ENCODE measurements at places on chromosomes 12 and 14.

GRCh38 chr14:69323999-69324282 is 64.0 kb downstream of the GALNT16 start:
- no peak for DNase-seq

DNA sequence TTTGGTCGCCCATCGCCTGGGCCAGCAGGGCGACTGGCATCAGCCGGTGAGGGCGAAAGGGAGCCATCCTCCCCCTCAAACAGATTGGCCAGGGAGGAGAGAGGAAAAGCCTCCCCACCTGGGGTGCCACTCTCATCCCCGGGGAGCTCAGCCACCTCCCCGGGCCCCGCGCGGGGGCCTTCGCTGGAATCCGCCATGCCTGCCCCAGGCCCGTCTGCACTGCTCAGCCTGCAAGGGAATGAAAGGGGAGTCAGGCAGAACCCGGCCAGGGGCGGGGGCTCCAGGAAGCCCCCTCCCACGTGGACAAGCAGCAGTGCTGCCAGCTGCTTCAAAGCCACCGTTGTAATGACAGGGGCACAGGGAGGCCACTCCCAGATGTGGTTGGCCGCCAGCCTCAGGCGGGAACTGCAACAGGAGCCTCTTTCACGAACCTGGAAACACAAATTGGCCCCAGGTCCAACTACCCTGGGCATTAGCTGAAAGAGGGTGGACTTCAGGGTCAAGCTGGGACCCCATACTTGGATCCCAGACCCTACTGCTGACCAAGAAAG is 18.5 kb downstream of the TRPV4 start:
- DNase-seq = no peak

- no peak for DNase-seq
Measured at GRCh38 chr14:74871819-74872218, 4.1 kb downstream of the PROX2 start.

DNA sequence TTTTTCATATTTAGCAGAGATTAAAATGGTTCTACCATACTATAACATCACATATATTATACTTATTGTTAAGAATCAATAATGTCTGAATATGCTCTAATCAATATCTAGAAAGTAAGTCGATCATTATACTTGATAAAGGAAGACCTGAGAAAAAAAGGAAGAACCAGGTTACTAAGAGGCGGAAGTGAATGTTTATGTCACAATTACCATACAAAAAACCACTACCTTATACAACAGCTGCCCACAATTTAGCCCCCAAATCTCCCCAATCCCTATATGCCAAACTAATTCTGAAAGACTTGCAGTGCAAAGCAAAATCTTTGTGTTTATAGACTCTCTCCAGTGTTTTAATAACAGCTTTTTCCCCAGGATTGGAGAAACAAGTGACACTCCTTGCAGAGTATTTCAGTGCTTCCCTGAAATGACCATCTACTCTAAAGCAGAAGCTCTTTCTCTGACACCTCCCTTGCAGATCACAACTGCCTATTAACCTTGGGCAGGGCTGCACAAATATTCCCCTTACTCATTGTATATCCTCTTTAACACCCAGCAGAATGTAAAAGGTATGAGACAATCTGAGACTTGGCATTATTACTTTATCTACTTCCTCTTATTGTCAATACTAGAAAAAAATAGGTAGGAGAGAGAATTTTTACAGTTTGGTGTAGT is 12.7 kb upstream of the SLC2A3 start:
- DNase-seq = no peak

GRCh38 chr14:92955381-92955780 is 32.4 kb downstream of the CHGA start:
- no peak for DNase-seq

DNA sequence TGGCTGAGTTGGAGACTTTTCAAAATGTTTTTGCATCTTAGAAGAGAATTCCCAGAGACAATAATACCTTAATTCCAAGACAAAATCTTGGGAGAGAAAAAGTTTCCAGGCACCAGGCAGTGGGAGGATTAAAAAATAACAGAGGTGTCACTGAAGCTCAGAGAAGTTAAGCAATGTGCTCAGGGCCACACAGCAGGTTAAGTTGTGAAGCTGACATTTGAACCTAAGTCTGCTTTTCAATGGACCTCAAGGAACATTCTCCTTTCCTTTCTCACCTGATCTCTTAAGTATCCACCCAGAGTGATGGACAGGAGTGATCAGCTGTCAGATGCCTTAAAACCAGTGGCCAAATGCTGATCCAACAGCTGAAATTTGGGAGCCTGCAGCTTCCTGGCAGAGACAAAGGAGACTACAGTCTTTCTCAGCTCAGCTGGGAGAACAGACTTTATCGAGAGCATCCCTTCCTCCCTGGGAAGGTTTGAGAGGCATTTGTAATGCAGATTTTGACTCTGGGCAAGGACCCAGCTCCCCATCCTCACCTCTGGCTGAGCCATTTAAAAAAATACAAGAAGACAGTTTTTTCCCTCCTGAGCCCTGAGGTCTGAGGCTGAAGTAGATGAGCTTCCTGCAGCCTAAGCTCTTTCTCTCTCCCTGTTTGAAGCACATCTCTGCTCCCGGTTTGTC is 174.9 kb upstream of the RPH3A start:
- DNase-seq = no peak

DNA sequence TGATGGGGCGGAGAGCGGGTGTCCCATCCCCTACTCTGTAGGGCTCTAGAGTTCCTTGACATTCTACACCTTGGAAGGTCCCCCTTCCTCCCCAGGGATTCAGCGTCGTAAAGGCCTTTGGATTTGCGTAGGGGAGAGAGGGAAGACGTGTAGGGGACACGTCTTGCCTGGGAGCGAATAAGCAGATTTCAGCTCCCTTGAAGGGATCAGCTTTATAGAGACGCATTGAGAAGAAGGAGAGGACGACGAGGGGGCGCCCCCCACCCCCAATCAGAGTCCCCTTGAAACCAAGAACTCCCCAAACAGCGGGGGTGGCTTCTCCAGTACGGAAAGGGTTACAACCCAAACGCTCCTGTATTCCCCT is 324 bp downstream of the CALCOCO1 start:
- DNase-seq = no peak

DNA sequence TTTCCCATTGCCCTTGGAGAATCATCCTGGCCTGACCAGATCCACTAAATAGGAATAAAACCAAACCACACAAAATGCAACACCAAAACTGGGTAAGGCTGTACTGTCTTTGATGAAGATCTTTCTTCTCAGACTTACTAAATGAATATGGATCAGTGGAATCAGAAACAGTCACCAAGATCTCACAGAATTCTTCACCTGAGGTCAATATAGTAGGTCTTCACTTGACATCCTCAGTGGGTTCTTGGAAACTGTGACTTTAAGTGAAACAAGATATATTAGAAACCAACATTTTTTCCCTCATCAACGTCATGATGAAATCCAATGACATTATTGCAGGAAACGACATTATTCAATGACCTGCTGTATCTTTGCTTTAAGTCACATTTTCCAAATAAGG is 526.2 kb downstream of the FUT8 start:
- DNase-seq = no peak

- no peak for DNase-seq
Measured at GRCh38 chr12:131001493-131001892, 47.8 kb downstream of the ADGRD1 start.

DNA sequence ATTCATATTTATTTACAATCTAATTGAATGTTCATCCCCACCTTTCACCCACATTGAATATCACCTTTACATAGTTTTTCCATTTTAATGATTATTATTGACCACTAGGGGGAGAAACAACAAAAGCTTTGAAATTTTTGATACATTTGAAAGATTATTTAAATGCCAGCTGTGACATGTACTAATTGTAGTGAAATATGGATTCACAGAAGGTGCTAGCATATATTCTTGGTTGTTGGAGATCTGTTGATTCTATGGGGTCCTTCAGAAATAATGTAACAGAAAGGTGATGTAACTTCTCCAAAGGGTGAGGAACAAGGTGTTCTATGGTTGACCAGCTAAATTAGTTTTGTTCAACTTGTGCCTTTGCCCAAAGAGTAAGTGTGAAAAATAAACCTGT is 22.4 kb upstream of the GPR33 start:
- no peak for DNase-seq

DNA sequence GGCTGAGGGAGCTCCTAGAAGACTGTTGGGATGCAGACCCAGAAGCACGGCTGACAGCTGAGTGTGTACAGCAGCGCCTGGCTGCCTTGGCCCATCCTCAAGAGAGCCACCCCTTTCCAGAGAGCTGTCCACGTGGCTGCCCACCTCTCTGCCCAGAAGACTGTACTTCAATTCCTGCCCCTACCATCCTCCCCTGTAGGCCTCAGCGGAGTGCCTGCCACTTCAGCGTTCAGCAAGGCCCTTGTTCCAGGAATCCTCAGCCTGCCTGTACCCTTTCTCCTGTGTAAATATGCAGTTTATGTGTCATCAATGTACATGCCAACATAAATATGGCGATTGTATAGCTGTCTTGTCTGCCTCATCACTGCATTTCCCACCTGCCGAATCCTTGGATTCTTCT is 7.5 kb downstream of the AMHR2 start:
- DNase-seq = no peak

DNA sequence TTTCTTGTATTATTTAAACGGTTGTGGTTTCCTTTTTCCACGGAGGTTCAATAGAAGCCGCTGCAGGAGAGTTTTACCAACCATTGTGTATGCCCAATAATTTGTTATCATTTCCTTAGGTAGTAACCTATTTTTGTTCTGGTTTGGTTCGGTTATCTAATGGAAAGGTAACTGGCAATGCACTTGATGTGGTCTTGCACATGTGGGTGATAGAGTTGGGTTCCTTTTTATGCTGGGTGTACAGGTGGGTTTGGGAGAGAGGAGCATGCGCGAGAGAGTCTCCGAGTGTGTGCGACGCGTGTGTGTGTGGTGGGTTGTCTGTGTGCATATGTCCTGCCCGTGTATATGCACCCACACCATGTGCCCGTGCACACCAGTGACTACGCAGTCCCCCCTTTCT is 102.7 kb upstream of the FKBP4 start:
- no peak for DNase-seq

GRCh38 chr12:64044191-64044590 is 177.9 kb downstream of the KICS2 start:
- DNase-seq = peak; percentile 59

- peak; percentile 85 for DNase-seq
Measured at GRCh38 chr14:76922584-76922983, 96.4 kb downstream of the LRRC74A start.

- DNase-seq = no peak
Measured at GRCh38 chr14:94341656-94342333, 18.7 kb upstream of the SERPINA6 start.

- DNase-seq = no peak
Measured at GRCh38 chr12:105352940-105353635, 22.6 kb downstream of the C12orf75 start.

- no peak for DNase-seq
Measured at GRCh38 chr12:19755136-19755535, 315.8 kb downstream of the AEBP2 start.

- no peak for DNase-seq
Measured at GRCh38 chr12:49388682-49389386, 21.6 kb downstream of the SPATS2 start.

GRCh38 chr12:592024-592505 is 71.2 kb downstream of the NINJ2 start:
- no peak for DNase-seq

DNA sequence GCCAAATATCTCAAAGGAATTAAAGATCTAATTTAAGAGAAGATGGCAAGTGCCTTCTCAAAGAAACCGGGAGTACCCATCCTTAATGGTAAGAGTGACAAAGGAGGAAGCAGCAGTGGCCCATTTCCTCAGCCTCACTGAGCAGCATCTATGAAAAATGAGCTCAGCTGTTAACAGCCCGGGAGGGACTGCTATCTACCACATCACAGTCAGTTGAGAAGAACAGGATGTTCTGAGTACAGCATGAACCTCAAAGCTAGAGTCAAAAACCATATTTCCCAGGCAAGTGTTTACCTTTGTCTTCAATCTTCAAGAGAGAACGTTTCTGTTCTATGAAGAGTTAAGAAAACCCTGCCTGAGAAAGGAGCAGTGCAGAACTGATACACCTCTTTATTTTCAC is 115.0 kb downstream of the BTG1 start:
- DNase-seq = peak; percentile 23

GRCh38 chr12:25712169-25712568 is 159.1 kb upstream of the LMNTD1 start:
- DNase-seq = no peak

- no peak for DNase-seq
Measured at GRCh38 chr14:54349713-54350112, 47.1 kb upstream of the CDKN3 start.

GRCh38 chr12:38775457-38775856 is 129.9 kb downstream of the CPNE8 start:
- DNase-seq = no peak

DNA sequence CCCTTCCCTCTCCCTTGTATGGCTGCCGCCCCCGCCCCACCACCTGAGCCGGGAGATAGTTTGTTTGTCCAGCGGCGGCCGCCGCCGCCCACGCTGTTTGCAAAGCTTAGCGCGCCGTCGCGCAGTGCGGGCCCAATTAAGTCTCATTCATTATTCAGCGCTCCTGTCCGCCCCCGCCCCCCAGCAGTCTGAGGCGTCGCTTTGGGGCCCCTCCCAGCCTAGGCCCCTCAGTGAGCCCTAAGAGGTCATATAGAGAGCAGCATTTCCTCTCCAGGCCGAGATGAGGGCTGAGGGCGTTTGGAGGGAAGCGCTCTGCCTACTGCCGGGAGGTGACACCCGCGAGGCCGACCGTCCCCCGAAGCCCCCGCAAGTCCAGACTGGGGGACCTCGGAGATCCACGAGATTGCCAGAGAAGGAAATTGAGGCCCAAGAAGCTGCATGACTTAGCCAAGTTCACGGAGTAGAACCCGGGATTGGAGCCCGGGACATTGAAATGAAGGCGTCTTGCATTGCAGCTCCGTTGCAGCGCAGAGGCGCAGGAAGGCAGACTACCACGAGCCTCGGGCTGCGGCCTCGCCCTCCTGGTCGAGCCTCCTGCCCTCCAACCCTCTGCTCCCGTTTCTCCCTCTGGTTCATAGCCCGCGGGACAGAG is at the start of gene DNAJC22:
DNAJC22 (plus strand) TSS at position 230 of the 652 bp plus-strand sequence. CDS start 1,985 bp downstream, outside the sequence.
- DNase-seq = no peak

DNA sequence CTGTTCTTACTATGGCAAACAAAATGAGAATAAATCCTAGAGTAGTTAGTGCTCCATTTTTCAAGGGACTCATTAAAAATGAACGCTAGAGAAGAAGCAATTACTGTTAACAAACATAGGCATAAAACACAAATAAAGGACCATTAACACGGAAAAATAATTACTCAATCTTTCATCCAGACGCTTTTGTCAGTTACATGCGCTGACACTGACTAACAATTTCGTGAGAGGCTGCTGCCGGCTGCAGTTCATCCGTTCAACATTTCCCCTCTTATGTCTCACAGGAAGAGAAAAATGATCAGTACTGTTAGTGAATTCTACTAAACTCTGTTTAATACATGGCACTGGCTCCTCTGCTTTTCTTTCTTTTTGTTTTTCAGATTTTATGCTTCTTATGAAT is 472.7 kb upstream of the FLRT2 start:
- DNase-seq = no peak

DNA sequence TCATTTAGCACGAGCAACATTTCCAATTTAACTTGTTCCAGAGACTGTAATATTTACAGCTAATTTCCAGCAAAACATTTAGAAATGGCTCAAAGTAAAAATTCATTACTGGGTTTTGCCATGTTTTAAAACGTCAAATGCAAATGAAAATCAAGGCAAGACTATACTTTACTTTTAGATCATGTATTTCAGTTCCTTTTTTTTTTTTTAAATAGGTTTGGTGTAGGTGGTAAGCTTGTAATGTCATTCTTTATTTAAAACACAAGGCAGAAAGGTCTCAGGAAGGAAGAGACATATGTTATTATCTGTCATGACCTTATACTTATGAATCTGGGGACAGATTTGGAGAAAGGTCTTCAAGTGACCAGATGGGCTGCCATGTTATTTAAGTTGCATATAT is 54.1 kb downstream of the GRIP1 start:
- no peak for DNase-seq
